ENCODE measurements at places on chromosomes 6 and 20.

DNA sequence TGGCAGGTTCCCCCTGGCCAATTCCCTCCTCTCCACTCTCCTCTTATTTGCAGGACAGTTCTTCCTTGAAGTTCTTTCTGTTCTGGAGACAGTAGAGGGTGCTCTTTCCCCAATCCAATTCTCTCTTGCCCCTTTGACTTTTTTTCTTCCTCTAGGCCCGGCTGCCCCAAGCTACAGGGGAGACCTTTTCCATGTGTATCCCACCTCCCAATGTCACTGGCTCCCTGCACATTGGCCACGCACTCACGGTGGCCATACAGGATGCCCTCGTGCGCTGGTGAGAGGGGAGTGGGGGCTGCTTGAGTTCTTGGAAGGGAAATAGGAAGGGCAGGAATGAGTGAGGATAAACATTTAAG, 1.5 kb downstream of the VARS2 start:
- DNase-seq: no peak

DNA sequence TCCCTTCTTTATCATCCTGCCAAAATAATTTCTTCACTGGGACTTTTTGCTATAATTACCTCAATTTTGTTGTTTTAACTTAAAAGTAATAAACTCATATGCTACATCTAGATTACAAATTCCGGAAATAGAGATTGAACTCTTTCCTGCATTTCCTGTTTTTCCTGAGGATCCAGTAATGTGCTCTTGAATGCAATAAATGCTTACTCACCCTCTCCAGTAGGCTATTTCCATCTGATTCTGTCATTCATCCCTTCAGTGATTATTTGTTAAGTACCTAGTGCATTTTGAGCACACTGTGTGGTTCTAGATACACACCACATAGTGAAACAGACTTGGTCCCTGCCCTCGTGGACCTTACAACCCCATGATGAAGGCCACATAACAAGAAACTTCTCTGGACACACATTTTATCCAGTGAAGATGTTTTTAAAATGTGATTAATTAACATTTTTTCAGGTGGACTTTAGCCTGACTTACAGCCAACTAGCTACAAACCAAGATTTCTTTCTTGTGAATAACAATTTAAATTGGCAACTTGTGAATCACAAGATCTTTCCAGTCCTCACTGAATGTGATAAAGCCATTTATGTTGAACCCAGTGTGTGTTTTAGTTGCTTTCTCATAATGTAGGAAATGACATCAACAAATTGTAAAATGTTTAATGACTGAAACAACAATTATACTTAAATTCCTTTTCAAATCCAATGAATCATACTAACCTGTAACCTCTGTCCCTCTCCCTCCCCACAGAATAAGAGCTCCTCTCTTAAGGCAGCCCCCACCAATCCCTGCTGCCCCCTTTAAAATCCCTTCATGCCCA, 272.3 kb downstream of the KHDC1L start:
- DNase-seq: no peak

- no peak for DNase-seq
Observed at GRCh38 chr20:49448917-49449316, 33.6 kb downstream of the KCNB1 start.

GRCh38 chr20:48448666-48449600, 378.9 kb downstream of the PREX1 start:
- no peak for DNase-seq

- no peak for DNase-seq
Observed at GRCh38 chr6:149719531-149719930, 1.6 kb upstream of the LATS1 start.

GRCh38 chr6:31490115-31490873, 7.7 kb upstream of the MICB start:
- DNase-seq: no peak

GRCh38 chr6:140809694-140810101, 1323.0 kb upstream of the GJE1 start:
- no peak for DNase-seq

DNA sequence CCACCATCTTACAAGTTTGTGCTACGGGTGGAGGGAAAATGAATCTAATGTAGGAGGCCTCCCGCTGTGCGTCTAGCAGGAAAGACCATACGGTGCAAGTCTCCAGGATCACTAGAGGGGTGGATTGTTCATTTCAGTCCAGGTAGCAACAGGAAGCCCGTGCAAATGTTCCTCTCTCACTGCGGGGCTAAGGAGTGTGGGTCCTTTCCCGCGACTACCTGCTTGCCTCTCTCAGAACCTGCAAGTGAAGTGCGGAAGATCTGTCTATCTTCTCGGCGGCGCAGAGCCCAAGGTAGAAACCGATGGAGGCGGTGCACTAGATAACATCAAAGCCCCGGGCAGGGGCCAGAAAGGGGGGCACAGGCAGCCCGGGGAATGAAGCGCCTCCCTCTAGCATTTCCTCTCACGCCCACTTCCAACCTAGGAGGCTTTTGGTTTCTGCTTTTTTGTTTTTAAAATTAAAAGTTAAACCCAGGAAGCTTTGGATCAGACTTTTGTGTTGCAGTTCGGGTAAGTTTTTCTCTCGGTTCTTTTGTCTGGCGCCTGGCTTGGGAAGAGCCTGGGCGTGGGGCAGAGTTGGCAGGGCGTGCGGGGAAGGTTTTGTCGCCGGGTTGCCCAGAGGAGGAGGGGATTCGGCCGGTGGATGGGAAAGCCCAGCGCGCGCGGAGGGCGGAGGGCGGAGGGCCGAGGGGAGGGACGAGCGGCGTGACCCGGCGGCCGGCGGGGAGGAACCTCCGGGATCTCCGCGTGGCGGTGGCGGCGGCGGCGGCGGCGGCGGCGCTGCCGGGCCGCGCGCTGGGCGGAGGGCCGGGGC, 3.5 kb upstream of the HIVEP1 start:
- no peak for DNase-seq

GRCh38 chr6:35068644-35069043, 72.5 kb downstream of the TCP11 start:
- no peak for DNase-seq

DNA sequence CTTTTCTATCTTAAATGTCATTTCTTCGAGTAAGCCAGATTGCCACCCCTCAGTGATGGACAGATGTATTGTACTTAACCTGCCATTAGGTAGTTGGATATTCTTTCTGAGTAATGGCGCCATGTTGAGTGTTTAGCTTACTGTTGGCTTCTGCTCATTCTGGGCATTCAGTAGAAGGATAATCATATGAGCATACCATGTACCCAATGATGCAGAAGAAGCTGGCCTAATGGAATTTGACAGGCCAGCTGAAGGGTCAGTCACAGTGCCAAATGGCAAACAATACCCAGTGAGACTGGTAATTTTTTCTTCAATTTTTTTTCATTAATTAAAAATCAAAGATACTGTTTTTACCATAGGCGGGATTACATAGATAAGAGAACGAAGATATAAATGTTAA, 1010.8 kb upstream of the EYS start:
- no peak for DNase-seq

DNA sequence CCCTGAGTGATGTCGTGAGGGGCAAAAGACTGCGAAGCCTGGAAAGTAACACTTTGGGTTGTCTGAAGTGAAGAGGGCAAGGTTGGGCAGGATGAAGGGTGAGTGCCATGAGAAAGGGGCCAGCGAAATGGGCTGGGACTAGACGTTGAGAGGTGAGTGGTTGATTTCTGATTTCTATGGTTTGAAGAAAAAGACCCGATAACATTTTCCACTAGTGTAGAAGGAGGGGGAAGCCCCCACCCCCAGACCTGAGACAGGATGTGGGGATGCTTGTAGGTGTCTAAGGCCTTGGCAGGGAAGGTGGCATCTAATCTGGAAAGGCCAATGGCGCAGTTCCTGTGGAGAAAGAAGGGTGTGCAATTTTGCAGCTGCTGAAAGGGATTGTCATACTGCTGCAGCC, 25.3 kb upstream of the KIF3B start:
- DNase-seq: no peak

DNA sequence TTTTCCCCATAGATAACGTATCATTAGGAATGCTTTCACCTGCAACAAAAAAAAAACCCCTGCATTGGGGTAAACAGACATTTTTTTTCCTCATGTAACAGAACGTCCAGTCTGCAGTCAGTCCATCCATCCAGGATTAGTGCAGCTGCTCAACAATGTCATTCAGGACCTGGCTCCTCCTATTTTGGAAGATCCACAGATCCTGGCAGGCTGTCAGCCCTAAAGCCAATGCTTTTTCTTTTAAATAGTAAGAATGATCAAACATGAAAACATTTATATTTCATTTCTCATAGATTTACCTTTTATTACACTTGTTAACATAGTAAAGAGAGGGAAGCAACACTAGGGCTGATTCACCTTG, 116.5 kb upstream of the CCDC28A start:
- no peak for DNase-seq

DNA sequence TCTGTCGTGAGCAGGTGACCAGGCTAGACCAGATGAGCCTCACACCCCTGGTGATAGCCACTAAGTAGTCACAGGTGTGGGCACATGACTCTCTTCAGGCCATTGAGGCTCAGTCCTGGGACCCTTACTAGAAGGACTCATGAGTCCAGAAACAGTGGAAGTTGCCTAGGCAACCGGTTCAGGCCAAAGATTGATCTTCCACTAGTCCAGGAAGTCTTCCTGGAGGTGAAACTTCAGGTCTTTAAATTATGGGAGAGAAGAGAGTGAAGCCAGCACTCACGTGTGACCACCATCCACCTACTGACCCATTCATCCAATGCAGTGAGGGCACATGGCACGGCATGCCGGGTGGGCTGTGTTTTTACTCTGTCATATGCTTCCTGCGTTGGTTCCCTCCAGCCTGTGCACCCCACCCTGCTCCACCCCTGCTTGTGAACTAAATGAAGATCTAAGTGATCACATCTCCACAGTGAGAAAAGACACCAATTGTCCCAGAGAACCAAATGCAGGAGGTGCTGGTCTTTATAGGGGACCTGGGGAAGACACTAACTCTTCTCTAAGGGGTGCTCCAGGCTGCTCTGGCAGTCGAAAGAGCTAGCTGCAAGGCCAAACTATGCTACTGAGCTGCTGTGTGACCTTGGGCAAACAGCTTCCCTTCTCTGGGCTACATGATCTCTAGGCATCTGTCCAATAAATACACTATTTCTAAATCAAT, 12.5 kb upstream of the STX16 start:
- DNase-seq: no peak

DNA sequence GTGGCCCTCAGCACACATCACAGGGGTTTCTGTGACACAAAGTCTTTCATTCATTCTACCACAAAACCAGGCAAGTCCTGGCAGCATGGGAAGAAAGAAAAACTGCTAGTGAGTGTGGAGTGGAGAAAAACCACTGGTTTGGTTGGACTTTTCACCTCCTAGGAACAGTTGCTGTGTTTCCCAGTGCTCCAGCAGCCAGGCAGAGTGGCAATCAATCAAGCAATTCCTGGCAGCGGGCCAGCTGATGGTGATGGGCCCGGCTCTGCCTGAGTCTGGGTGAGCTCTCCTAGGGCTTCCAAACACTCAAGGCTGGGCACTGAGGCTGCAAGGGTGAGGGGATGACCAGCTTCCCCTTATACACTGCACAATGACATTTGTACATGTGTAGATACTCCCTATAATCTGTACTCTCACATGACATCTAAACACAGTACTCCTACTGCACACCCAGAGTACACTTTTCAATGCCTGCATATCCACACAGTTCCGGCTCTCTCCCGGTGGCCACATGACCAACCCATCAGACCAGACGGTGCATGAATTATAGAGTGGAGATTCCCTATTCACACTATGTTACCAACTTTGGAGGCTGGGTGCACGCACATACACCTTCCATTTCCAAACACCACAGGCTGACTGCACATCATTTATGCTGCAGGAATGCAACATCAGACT, 156.6 kb downstream of the UNC5CL start:
- no peak for DNase-seq

GRCh38 chr20:34301587-34302311, 1.4 kb downstream of the AHCY start:
- DNase-seq: peak; percentile 36

GRCh38 chr20:9838378-9839295, at the start of gene PAK5:
Gene PAK5 (minus strand): TSS chr20:9839076. CDS start chr20:9644328, 194,748 bp downstream.
- DNase-seq: no peak

GRCh38 chr20:46894971-46895905, 595 bp downstream of the EYA2 start:
- no peak for DNase-seq

GRCh38 chr6:107560657-107561056, 70.7 kb downstream of the SOBP start:
- DNase-seq: no peak
